ENCODE measurements at places on chromosomes 6 and 20.
A peak's percentile ranks its signal among the peaks of the same experiment; 100 is the strongest.

- DNase-seq: no peak
Observed at GRCh38 chr20:59154317-59155013, 9.2 kb upstream of the ZNF831 start.

DNA sequence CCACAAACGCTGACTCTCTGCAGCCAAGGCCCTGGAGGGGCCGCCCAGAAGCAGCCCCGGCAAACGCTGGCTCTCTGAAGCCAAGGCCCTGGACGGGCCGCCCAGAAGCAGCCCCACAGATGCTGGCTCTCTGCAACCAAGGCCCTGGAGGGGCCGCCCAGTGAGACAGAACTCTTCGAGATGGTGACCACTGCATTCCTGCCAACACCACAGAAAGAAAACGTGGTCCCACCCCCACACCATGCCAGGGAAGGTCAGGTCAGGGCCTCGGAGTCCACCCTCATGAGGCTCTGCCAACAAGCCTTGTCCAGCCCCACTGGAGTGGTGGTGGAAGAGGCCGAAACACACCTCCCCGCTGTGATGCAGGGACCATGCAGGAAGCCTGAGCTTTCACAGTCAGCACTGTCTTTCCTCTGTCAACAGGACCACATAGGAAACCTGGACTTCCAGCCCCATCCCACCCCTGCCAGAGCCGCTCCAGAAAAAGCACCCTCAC lies 97.5 kb downstream of the DLL1 start:
- DNase-seq: no peak

- DNase-seq: no peak
Observed at GRCh38 chr6:89054208-89054607, 26.3 kb upstream of the PNRC1 start.

DNA sequence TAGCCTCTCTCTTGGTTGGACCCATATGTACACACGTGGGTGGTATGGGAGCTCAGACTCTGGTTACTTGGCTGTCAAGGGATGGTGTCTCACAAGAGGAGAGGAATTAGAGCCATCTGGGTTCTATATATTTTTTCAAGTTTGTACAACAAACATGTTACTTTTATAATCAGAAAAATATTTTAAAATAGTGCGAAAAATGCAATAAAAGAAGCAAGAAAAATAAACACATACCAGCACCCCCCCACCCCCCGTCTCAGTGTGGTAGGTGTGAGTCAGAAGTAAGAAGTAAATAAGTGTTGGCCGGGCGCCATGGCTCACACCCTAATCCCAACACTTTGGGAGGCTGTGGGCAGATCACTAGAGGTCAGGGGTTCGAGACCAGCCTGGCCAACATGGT lies 2.1 kb upstream of the TIAM2 start:
- DNase-seq: no peak

- DNase-seq: no peak
Observed at GRCh38 chr20:63320616-63321147, 27.7 kb downstream of the COL20A1 start.

DNA sequence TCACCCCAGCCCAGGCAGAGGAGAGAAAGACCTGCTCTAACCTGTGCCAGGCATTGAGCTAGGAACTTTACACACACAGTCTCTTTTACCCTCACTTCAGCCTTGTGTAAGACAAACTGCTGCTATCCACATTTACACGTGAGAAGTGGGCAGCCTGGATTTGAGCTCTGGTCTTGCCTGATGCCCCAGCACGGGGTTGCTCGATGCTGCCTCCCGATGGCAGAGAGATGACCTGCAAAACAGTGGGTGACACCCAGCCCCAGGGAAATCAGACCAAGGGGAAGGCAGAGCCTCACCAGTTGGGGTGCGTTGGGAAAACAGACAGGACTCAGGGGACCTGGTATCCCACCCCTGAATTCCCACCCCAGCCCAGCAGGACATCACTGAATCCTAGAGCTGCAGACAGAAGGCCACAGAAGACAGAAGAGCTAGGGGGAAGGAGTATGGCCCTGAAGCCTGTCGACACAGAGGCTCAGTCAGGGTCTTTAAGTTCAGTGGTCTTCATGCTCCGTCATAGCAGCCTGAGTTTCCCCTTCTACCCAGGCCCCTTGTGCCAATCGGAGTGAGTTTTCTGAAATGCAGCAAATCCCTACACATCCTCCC lies 990 bp downstream of the BPI start:
- peak; percentile 43 for DNase-seq

DNA sequence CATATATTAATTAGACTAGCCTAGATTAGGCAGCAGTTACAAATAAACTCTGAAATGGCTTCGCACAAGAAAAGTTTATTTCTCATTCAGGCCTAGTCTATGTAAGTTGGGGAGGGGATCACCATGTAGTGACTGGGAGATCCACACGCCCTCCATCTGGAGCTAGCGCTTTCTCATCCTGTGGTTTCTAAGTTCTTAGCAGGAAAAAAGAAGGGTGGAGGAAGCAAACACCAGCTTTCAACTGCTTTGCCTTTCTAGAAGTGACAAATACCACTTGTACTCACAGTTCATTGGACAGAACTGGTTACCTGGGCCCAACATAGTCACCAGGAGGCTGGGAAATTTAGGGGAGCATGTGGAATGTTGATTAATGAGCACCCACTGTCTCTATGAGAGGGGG lies 46.6 kb downstream of the NDUFAF5 start:
- no peak for DNase-seq

DNA sequence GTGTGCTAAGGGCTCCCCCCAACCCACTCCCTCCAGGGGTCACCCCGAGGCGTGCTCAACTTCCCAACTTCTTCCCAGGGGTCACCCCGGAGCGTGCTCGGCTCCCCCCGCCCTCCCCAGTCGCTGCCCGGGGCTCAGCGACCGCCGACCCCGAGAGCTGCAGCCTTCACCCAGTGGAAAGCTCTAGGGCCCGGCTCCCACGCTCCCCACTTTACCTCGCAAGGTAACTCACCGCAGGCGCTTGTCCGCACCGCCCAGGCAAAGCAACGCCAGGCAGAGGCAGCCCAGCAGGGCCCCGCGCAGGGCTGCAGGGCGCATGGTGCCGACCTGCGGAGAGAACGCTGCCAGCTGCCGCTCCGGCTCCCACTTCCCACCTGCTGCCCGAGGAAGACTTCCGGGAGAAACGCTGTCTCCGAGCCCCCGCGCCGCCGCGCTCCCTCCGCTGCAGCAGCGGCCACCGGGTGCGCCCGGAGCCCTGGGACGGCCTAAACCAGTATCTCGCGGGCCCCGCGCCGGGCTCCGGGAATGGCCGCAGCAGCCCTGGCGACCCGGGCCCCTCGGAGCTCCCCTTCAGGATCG lies 396 bp downstream of the RNASET2 start:
- DNase-seq: no peak

- no peak for DNase-seq
Observed at GRCh38 chr6:113756290-113756665, 100.9 kb upstream of the MARCKS start.

- DNase-seq: no peak
Observed at GRCh38 chr6:109800771-109801170, 109.7 kb downstream of the FIG4 start.

DNA sequence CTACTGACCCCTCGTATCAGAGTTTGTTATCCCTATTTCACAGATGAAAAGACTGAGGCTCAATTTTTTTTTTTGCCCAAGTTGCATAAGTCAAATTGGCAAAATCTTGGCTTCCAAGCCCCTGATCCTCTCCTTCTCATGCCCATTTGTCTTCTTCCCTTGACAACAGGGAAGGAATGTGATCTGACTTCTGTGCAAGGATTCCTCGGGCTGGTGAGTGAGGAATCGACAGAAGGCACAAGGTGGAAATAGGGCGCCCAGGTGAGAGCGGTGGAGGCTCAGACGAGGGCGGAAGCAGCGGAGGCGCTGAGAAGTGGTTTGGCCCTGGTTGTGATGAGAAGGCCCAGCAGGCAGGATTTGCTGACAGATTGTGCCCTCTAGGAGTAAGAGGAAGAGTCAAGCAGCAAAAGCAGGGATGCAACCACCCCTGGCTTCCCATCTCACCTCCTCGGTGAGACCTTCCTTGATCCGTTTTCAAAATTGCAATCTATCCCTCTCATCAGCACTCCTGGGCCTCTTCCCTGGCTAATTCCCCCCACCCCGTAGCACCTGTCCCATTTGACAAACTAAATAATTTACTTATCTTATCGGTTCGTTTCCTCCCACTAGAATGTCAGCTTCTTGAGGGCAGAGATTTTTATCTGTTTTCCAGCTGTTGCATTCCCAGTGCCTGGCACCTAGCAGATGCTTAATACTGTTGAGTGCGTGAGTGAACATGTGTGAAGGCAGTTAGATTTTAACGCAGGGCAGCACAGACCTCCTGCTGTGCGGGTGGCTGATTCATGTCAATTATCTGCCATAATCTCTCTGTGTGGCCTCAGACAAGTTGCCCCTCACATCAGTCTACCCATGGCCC lies 3.7 kb upstream of the SIRPA start:
- no peak for DNase-seq

- no peak for DNase-seq
Observed at GRCh38 chr6:32069460-32069859, 31.2 kb downstream of the CYP21A2 start.

GRCh38 chr6:17705428-17705777 lies 1.3 kb downstream of the NUP153 start:
- peak; percentile 89 for DNase-seq

DNA sequence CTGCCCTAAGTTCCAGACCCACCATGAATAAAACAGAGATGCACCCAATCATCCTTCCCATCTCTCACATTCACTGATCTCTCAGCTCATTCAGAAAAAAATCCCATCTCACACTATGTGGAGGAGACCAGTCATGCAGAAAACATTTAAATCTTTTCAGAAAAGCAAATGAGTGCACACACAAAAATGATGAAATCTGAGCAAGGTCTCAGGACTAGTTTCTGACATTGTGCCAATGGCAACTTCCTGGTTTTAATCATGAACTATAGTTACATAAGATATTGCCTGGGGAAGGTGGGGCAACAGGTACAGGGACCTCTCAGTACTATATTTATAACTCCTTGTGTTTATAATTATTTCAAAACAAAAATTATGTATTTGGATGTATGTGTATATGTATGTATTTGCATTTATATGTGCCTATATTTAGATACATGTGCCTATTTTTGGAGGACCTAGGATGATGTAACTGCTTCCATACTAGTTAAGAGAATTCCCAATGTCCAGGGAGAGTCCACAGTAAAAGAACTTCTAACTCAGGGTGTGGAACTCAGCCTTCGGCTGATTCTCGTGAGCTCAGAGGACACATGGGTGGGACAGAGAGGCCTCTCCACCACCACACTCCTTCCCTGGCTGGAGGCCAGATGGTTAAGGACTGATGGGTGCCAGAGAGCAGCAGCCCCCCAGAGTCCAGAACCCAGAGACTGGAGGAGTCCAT lies 71.7 kb upstream of the MAP3K4 start:
- DNase-seq: peak; percentile 83

DNA sequence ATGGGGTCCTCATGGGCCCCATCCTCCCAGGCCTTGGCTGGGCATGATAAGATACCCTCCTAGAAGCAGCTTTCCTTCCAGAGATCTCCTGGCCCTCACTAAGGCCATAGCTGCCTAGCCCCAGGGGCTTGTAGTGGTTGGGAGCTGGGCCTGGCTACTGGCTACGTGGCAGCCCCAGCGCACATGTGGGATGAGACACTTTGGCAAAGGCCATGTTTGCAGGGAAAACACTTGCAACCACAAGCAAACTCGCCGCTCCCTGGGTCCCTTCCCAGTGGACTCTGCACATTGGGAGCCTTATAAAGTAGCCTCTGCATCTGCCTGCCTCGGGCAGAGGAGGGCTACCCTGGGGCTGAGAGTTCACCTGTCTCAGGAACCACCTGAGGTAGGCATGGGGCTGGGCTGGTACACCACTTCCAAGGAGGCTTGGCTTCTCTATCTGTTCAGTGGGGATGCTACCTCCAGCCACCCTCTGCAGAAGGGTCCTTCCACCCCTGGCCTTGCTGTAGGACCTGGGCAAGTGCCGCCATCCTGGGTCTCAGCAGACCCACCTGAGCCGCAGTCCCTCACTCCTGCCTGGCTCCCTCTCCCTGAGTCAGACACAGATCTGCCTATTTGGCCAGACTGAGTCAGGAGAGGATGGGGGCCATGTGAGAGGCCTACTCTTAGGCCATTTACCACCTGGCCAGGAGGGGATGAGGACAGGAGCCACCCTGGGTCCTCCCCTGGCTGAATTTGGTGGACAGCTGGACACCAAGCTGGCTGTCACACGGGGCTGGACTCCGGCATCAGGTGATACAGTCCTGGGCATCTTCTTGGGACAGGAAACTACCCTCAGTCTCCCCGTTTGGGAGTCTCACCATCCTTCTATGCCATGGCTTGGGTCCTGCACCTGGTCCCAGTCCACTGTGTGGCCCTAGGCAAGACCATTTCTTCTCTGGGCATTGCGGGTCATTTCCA lies at the start of gene BPIFB2:
TSS of gene BPIFB2 (plus strand) at position 329 of the 960 bp plus-strand sequence. CDS start 871 bp downstream, outside the sequence.
- no peak for DNase-seq

DNA sequence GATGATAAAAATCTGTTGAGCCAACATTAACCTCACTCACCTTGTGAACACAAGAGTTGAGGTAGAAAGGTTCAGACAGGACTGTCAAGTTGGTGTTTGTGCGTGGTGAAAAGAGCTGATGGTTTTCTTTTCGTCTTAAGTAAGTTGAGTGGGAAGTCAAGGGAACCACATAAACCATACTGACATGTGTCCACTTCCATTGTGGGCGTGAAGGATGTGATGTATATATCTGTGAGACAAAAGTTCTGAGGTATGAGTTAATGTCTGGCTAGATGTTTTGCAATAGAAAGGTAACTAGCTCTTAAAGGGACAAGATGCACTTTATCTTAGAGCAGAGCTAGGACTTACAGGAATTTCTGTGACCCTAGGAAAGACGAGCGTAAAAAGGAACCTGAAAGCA lies 1272.1 kb upstream of the ADGRB3 start:
- DNase-seq: no peak

- DNase-seq: peak; percentile 28
Observed at GRCh38 chr6:144215402-144215931, 65.2 kb downstream of the STX11 start.

DNA sequence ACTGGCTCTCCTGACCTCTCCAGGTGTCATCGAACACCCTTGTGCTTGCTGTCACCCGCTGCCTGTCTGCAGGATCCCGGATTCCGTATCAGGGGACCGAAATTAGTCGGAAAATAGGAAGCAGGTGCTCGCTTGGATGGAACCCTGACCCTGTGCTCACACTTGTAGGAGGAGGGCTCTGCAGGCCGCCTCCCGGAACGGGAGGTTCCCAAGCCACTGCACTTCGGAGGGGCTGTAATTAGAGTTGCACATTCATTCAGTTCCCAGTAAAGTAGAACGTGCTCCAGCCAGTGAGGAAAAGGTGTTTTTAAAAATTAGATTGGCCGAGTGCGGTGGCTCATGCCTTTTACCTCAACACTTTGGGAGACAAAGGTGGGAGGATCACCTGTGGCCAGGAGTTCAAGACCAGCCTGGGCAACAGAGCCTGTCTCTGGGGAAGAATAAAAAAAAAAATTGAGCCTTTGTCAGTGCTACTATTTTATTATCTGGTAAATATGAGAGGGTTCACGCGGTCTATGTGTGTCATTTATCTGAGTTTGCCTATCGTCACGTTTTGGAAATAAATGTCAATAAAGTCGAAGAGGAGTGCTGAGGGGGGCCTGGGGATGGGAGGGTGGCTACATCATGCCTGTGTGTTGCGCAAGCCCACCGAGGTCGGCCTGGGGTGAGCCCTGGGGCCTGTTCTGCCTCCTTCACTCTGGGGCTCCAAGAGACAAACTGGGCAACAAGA lies 1.5 kb upstream of the GMEB2 start:
- peak; percentile 55 for DNase-seq

- peak; percentile 39 for DNase-seq
Observed at GRCh38 chr6:37396571-37397180, 36.3 kb upstream of the CMTR1 start.
